ENCODE measurements at places on chromosomes 2 and 18. TPM values are rescaled to one million over a fixed set of nuclear protein-coding genes. Genes with fewer than 3 reads are reported as not detected.

DNA sequence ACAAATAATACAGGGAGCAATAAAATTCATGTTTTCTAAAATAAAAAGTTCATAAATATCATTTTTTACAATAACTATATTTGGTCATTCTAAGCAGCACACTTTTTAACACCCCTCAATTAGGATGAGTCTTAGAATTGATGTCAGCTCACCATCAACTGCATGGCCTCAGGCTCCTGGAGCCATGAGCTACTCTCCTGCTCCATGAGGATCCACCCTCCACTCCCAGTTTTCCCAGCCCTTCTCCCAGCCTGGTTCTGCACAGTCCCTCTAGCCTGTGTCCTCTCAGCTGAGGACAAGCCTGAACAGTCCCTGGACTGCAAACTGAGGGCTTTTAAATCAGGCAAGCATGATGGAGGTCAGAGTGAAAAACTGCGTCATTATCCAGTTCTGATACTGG lies 89.1 kb downstream of the SMC6 start:
- no peak for DNase-seq

DNA sequence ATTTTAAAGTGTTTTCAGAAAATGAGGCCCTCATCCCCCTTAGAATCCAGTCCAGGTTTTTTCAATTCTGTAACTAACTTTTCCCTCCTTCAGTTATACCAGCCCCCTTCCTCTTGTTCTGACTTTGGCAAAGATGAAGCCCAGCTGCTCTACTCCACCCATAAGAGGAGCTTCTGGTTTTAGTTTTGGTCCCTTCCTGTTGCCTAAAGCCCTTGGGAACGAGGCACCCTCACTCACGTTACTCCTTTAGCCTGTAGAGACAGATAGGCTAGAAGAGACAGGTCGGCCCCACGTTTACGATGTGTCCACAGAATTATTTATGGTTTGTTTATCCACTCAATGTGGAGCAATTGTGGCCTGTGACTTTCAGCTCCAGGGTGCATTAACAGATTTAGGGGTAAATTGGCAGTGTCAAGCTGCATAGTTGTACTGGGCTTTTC lies 454.2 kb upstream of the TNP1 start:
- no peak for DNase-seq

DNA sequence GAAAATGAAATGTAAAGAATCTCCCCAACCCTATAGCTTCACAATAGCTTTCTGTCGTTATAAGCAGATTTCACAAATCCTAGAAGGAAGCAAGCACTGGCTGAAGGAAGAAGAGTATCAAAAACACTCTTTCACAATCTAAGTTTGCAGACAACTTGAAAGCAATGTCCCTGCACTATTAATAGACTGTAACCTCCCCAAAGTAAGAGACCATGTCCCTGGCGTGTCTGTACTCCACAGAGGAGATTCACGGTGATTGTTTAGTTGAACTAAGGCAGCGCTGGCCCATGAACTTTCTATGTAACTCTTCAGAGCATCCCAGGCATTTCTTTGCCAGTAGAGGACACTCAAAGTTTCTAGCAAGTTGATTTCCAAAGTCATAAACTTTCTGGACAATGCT lies 128.0 kb upstream of the HNRNPA3 start:
- DNase-seq, result no peak

GRCh38 chr2:223563462-223563861 lies 38.7 kb downstream of the SCG2 start:
- peak; percentile 96 for DNase-seq

GRCh38 chr18:31710826-31711225 lies 26.4 kb upstream of the B4GALT6 start:
- DNase-seq, result no peak

GRCh38 chr2:25034081-25034480 lies 7.8 kb upstream of the EFR3B start:
- no peak for DNase-seq

- no peak for DNase-seq
These were observed 175.7 kb downstream of the FAM210A start for GRCh38 chr18:13550418-13551304.

DNA sequence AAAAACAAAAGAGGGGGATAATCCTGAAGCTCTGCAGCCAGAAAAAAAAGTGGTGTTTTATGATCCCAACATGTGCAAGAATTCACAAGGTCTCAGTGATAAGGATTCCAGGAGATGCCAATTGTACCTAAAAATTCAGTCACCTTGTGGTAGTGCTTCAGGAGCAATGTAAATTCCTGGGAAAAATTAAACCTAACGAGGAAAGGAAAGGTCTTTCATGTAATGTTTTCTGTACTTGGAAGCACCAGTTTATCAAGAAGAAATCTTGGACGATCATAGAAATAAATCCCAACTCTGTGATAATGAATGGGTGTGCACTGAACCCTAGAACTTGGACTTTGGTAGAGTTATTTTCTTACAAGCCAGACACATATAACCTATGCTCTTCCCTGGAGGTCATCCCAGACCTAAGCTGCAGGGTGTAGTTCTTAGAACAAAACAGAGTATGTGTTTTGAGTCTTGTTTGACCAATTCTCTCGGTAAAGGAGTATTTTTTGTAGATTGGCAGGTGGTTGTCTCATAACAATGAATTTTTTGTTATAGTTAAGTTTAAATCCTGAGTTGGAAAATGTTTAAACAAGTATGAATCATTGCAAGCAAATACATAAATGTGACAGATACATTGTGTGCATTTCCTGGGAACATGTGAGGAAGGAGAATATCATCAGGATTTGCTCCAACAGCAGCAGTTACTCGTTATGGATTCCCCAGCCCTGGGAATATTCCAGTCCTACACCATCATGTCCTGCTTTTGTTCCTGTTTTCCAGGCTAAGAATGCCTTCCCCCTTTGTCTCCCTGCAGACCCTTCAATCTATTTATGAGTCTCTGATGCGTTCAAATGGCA lies 224.6 kb downstream of the NAPG start:
- no peak for DNase-seq

DNA sequence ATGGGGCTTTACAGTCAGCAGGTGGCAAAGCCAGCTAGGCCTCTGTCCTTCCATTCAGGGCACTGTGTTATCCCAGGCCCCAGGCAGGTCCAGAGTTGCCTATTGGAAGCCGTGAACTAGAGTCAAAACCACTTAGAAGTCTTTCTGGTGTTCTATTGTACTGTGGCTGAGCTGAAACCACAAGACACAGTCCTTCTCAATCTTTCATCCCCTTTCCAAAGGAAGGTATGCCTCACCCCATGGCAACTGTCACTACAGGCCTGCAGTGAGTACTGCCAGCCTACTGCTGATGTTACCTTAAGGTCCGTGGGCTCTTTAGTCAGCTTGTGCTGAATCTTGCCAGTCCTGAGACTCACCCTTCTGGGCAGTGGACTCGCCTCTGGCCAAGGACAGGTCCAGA lies 181.6 kb downstream of the GULP1 start:
- no peak for DNase-seq

RSAD2 gene
- total RNA-seq, result 3.6 TPM

ABCG5 gene
- total RNA-seq, result not detected

MAT2A gene
- 61.4 TPM for total RNA-seq

GRHL1 gene
- 0.36 TPM for total RNA-seq

SP9 gene
- not detected for total RNA-seq

ZBTB7C gene
- 0.12 TPM for total RNA-seq
